ENCODE measurements at places on chromosomes 2 and 18.

DNA sequence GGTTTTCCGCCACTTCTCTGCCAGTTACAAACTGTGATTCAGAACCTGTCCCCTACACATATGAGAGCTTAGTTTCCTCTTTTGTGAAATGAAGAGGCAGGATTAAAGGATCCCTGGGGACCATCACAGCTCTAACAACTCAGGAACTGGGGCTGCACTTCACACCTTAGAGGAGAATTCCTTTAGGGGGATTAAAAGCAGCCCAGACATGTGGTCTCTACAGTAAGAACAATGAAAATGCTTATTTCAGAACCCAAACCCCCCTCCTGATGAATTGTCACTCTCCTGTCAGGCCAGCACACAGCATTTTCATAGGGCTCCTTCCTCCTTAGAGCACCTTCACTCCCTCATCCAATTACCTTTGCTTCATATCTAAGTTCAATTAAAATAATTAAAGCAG is 101.5 kb upstream of the NEDD4L start:
- ATAC-seq, result no peak

GRCh38 chr2:219272995-219273394 is 6.2 kb upstream of the DNAJB2 start:
- no peak for ATAC-seq

- no peak for ATAC-seq
Observed at GRCh38 chr2:37554687-37555086, 116.8 kb downstream of the CDC42EP3 start.

DNA sequence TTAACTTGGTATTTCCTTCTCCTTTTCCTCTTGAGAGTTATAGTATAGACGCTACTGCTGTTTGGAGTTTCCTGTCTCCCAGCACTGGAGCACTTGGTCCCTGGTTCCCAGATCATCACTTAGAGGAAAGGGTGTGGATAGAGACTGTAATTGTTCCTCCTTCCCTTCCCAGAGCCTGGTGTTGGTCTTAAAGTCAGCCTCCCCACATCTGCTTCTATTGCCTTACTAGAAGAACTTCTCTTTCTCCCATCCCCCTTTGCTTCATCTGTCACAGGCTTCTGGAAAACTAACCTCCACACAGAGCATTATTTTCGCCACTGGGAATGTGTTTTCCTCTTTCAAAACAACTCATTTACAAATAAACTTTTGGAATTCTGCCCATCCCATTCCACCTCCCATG is 131.0 kb downstream of the CCDC85A start:
- ATAC-seq, result no peak

GRCh38 chr2:144935736-144936135 is 415.8 kb upstream of the ZEB2 start:
- ATAC-seq, result no peak

- no peak for ATAC-seq
Observed at GRCh38 chr2:201971531-201972228, 62.0 kb upstream of the FZD7 start.

- ATAC-seq, result no peak
Observed at GRCh38 chr2:215687149-215688031, 251.5 kb upstream of the FN1 start.

DNA sequence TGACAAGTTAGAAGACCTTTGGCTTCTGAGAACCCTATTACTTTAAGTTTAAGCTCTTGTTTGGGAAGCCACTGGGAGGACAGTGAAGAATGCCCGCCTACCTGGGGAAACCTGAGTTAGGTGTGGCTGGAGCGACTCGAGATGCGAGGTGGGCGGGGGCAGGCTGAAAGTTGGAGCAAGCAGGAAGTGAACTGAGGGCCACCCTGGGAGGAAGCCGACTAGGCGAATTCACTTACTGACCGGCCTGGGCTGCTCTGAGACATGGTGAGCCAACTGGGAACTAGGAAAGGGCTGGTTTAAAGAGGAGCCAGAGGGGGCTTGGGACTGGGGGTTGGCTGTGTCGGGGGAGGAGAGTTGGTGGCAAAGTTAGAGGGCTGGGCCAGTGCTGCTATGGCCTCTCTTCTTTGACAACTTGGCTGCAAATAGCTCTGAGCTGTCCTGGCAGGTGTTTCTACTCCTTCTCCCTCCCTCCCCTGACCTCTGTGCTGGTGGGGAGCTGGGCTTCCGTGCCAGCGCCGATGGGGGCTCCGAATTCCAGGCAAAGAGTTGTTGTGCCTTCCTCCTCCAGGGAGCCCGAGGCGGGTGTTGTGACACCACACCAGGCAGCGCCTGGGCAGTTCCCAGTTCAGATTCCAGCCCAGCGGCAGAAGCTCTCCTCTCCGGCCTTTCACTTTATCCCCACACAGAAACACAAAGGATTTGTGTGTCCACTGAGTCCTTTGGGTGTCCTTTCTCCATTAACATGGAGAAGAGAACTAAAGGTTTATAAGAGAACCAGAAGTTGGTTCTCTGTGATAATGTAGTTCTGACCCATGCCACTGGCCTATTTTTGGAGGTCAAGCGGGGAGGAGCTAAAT is at the start of gene VAMP8:
VAMP8 (plus strand) TSS at position 201 of the 857 bp plus-strand sequence; CDS start at position 262, 61 bp downstream.
- ATAC-seq, result peak; percentile 84

DNA sequence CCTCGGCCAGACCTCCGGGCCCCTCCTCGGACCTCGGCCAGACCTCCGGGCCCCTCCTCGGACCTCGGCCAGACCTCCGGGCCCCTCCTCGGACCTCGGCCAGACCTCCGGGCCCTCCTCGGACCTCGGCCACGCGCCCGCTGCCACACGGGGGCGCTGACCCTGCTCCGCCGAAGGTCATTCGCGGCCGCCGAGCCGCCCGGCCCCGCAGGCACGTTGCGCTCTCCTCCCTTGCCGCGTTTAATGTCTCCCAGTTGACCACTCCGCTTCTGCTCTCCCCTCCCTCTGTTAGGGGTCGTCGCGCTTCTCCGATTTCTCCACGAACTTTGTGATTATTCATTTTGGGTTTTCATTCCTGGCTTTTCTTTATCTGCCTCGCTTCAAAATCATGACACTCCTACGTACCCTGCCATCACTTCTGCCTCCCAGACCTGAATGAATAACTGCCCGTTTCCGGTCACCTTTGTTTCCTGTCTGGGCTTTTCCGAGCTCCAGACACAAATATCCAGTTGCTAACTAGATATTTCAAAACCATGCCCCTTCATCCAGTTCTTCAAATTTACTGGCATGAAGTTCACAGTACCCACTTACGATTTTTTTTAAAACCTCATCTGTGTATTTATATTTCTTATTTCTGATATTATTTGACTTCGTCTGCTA is 14.8 kb upstream of the COLEC12 start:
- no peak for ATAC-seq

DNA sequence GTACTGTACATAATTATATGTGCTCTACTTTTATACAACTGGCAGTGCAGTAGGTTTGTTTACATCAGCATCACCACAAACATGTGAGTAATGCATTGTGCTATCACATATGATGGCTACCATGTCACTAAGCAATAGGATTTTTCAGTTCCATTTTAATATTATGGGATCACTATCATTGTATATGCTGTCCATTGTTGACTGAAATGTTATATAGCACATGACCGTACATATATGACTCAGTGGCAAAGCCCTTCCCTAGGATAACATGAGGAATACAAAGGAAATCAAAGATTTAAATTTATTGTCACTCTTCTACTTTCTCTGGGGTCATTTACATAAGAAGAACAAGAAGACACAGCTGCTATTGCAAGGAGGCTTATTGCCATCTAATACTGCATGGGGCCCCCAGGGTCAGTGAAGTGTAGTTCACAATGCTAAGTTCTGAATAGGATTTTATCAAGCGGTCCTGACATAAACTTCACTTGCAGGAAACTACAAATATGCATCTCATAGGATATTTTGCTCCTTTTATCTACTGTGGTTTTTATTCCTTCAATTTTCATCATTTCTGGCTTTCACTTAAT is 21.8 kb downstream of the PDE1A start:
- no peak for ATAC-seq

- ATAC-seq, result no peak
Observed at GRCh38 chr2:100011272-100011731, 131.1 kb downstream of the AFF3 start.

DNA sequence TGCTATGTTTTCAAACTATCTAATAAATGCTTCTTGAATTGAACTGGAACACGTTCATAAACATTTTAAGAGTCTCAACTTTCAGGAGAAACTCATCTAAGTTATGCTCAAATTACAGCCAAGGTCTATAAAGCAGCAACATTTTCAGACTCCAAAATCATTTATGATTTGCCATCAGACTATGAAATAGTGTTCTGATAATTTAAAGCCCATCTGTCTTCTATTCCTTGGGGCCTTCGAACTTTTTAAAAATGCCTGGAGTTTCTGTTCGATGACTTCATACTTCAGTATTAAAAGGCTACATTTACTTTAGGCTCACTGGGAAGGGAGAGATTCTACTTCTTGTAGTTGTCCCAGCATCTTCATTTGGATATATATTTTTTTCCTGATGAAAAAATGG is 73.6 kb upstream of the NXPH2 start:
- ATAC-seq, result no peak

GRCh38 chr2:98511981-98512380 is 67.3 kb downstream of the INPP4A start:
- no peak for ATAC-seq

DNA sequence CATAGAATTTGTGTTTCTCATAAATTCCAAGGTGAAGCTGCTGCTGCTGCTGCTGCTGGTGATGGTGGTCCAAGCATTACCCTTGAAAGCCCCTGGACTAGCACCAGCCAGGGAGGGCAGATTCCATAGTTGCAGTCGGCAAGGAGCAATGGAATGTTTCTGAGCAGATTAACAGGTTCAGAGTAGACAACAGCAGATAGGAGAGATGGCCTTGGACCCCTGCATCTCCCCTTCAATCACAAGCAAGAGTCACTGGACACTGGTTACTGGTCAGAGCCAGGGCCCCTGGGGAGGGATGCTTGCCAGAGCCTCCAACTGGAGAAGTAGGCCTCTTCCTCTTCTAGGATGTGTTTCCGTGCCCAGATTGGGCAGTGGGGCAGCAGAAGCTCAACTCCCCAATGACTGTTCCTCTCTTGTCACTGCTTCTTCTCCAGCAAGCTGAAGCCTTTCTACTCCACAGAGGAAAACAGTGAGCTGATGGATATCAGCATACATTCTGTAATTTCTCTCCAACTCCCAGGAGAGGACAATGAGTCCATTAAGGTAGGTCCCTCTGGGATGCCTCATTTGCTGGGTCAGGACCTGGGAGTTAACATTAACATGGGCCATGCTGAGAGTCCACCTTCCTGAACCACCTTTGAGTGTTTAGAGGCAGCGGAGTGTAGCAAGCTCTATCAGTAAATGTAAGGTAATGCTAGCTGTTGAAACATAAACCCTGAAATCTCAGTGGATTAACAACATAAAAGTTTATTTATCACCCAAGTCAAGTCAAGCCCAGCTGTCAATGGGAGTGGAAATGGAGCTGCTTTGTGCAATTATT is 35.3 kb downstream of the MROH2A start:
- no peak for ATAC-seq

- ATAC-seq, result peak; percentile 14
Observed at GRCh38 chr18:58562146-58562998, 66.5 kb downstream of the ALPK2 start.

- no peak for ATAC-seq
Observed at GRCh38 chr18:78918707-78919106, 60.9 kb upstream of the SALL3 start.

DNA sequence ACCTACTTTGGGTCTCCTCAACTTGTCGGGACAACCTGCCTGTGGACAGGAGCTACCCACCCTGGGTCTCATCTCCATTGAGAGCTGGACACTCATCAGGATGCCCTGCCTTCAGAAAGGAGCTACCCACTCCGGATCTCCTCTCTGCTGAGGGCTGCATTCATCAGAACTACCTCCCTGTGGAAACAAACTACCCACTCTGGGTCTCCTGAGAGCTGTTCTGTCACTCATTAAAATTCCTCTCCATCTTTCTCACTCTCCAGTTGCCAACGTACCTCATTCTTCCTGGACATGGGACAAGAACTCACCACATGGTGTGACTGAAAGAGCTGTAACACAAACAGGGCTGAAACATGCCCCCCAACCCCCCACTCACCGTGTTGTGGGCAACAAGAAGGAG is 22.5 kb upstream of the UBE2F start:
- ATAC-seq, result no peak

- no peak for ATAC-seq
Observed at GRCh38 chr2:203191961-203192360, 46.9 kb upstream of the CYP20A1 start.
